ENCODE measurements at places on chromosomes 5 and 9.

DNA sequence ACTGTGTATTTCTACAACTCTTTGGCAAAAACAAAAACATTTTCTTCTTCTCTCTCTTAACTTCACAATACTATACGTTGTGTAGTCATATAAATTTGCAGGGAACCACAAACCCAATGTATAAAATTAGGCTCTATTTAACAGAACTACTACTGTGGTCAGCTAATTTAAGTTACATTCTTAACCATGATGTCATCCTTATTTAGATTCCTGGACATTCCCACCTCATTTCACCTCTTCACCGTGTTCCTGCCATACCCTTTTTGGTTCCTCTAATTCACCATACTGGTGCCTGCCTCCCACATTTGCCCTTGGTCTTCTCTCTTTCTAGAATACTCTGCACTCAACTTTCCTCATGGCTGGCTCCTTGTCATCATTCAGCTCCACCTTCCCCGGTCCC, 75.7 kb upstream of the SH3GL2 start:
- DNase-seq: no peak

- no peak for DNase-seq
Observed at GRCh38 chr5:14457476-14457875, 124.1 kb upstream of the OTULINL start.

DNA sequence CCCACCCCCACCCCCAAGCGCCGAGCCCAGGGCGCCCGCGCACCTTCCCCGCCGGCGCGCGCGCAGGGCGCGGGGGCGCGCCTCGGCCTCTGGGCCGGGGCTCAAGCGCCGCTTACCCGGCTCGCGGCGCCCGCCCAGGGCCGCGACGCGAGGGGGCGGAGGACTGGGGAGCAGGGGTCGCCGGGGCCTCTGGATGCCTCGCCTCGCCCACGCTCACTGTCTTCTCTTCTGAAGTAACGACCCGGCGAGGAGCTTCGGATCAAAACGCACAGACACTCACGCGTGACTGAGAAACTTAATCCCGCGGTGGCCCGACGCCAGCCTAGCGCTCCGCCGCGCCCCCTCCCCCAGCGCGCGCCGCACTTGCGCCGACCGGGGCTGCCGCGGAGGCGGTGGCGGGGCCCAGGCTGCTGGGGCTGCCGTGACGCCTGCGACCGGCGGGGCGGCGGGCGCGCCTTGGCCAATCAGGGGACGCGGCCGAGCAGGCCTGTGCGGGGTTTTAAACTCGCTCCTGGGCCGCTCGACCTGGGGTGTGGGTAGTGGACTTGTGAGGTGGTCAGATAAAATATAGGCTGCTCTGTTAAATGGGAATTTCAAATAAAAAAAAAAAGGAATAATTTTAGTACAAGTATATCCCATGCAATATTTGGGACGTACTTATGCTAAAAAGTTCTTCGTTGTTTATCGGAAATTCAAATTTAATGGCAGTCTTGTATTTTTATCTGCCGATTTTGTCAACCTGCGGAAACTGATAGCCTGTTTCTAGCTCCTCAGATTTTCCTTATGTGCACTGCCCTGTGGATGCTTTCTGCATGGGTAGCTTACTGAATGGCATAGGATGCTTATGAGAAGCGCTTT, at the start of gene MPDZ:
Gene MPDZ, minus strand, starts transcription at position 409 of the 858 bp plus-strand sequence. CDS start 29,377 bp downstream, outside the sequence.
- DNase-seq: peak; percentile 35

GRCh38 chr5:148615644-148616275, 38.6 kb downstream of the HTR4 start:
- DNase-seq: no peak

DNA sequence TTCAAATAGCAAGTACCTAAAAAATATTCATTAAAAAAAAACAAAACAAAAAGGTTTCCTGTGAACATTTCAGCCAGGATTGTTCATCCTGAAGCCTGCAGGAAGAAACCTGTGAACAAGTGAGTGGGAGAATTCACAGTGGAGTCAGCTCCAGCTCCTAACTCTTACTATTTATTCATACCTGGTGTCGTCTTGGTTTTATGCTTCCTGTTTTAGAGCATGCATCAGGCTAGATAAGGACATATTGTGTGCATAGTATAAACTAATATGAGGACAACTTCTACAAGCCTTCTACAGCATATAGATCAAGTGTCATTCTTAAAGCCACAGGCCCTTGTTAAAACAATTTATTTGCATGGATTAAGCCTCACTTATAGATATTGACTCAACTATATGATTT, 169.9 kb downstream of the EFNA5 start:
- DNase-seq: no peak

GRCh38 chr5:162456086-162456485, 388.5 kb downstream of the GABRG2 start:
- no peak for DNase-seq

GRCh38 chr5:55546947-55547346, 12.2 kb upstream of the PLPP1 start:
- no peak for DNase-seq

DNA sequence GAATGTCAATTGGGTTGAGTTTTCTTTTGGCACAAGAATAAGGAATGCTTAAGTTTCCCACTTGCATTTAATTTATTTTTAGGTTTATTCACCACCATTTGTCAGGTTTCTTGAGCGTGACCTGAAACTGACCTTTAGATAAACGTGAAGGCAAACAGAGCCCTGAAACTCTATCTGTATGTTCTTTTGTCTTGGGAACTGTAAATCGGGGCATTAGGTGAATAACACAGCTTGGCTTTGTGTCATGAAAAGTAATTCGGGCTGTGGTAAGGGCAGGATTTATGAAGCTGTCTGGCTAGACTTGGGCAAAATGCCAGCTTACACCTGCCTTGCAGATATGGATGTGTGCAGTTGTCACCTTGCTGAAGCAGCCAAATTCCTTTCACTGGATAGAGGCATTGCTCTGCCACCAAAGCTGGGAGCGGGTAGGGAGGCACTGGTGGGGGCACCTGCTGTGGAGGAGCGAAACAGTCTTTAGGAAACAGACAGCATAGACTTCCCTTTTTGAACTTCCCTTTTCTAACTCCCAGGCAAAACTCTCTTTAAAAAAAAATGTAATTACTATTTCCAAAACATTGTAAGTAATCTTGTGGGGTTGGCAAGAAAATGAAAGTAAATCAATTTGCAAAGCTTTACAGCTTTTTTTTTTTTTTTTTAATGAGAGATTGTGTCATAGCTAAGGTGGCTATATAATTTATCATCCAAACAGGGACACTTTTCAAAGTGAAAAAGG, 545.2 kb downstream of the CSNK1G3 start:
- peak; percentile 69 for DNase-seq

DNA sequence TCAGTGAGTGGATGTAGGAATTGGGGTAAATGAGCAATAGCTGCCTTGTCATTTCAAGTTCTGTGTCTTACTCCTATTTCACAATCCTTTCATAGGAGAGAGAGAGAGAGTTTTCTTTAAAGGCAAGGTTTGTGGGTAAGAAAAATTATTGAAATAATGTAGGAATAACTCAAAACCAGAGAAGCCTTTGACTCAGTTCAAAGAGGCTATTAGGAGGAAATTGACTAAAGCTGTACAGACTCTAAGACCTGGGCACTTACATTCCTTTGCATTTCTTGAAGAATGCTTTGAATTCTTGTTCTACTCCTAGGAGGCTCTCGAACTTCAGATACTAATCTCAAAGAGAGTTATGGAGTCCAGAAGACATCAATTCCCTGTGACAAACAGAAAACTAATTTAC, 257.1 kb downstream of the FBXL7 start:
- DNase-seq: no peak

DNA sequence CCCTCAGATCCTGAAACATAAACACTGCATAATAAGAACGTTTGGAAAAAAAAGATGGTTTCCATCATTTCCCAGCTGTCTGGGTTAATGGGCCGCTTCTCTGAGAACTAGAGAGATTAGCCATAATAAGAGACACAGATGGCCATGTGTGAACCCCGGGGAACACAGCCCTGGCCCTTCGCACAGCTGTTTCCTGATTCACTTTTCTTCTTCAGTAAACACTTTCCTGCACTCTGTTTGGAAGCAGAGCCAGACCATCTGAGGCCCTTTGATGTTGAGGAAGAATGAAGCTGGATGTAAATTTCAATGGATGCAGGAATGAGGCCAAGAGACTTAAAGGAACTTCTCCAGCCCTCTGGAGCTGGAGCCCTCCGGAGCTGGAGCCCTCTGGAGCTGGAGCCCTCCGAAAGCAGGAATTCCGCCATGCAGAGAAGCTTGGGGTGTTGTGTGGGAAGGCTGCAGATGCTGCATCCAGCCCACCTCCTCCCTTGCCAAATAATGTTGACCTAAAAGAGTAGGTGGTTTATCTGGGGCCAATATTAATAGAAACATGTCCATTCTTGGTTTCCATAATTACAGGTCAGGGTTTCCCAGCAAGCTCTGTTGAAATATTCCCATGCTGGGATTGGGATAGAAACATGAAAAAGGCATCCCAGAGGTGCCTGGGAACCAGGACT, 218.9 kb downstream of the NXNL2 start:
- no peak for DNase-seq
